Fibroblast of skin of left biceps (primary cell): ENCODE measurements at places on chromosomes 16 and 17.
A peak's percentile ranks its signal among the peaks of the same experiment; 100 is the strongest.

- DNase-seq: no peak
Observed at GRCh38 chr17:31842195-31843069, 16.6 kb downstream of the COPRS start.

GRCh38 chr17:34711646-34712045 lies 132.3 kb downstream of the TMEM132E start:
- DNase-seq: no peak

DNA sequence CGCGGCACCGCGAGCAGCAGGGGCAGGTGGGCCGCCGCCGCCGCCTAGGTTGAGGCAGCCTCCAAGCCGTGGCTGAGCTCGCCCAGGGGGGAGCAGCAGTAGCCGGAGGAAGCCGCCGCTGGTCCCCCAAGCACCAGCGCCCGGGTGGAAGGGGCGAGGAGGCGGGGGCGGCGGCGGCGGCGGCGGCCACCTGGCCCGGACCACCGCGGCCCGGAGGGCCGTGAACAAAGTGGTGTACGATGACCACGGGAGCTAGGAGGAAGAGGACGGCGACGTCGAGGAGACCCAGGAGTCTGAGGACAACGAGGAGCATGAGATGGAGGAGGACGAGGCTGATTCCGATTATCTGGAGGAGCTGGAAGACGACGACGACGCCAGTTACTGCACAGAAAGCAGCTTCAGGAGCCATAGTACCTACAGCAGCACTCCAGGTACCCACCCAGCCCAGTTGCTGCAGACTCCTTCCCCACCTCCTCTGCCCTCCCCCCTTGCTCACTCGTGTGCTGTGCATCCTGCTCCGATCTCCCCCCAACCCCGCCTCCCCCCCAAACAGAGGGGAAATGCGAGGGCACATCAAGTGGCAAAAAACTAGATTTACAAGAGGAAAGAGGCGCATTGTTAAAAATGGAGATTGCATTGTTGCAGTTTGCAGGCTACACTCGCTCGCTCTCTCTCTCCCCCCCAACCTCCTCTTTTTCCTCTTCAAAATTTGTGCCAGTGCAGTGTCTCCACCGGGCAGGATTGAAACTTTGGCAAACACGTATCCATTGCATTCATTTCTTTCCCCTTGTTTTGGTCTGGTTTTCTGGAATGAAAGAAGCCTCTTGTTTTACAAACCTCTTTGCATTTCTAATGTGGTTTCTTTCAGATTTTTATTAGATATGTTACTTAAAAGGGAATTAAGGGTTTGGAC lies 41.8 kb upstream of the AMZ2 start:
- DNase-seq: no peak

GRCh38 chr17:63278728-63279442 lies 167.2 kb downstream of the CYB561 start:
- DNase-seq: no peak

DNA sequence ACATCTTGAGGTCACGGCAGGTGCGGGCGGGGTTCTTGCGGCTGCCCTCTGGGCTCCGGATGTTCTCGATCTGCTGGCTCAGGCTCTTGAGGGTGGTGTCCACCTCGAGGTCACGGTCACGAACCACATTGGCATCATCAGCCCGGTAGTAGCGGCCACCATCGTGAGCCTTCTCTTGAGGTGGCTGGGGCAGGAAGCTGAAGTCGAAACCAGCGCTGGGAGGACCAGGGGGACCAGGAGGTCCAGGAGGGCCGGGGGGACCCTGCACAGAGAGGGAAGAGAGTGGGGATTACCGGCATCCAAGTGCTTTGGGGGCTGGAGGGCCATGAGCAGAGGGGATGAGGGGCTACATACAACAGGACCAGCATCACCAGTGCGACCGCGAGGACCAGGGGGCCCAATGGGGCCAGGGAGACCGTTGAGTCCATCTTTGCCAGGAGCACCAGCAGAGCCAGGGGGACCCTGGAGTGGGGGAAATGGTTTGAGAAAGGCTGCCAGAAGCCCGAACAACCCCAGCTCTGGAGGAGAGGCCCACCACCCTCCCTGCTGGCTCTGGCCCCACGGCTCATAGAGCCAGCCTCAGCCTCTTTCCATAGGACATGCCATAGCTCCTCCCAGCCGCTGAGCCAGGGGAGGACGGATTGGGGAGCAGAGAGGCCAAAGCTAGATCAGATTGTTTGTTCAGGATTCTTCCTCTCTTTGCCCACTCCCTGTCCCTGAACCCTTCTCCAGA lies 14.6 kb downstream of the COL1A1 start:
- DNase-seq: no peak

- DNase-seq: no peak
Observed at GRCh38 chr16:88578446-88579313, 8.5 kb downstream of the ZC3H18 start.

- DNase-seq: no peak
Observed at GRCh38 chr17:550041-550398, 164.6 kb downstream of the VPS53 start.

DNA sequence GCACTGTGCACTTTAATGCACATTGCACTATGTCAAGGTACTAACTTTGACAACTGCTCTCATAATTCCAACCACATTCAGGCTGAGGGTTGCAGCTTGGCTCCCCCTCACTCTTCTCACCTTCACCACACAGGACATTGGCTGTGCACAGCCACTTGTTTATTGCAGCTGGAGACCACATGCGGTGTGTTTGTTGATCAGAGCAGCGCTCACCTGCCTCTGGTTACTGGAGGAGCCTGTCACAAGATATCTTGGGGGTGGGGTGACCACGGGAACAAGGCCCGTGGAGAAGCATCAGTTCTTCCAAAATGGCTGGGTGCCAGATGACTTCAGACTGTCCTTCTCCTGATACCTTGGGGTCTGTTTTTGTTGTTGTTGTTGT lies 10.6 kb upstream of the CCL5 start:
- DNase-seq: no peak

- no peak for DNase-seq
Observed at GRCh38 chr16:84088695-84089395, 27.9 kb downstream of the MBTPS1 start.

DNA sequence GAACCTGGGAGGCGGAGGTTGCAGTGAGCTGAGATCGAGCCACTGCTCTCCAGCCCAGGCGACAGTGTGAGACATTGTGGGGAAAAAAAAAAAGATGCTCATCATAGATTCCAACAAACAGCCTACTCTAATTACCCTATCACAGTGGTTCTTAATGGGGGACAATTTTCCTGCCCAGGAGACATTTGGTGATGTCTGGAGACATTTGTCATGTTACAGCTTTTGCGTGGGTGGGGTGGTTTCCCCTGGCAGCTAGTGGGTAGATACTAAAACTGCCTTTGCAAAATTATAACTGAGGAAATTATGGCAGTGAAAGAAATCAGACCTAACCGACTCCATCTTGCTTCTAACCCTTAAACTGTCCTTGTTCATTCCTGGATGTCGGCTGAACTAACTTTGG lies 92.5 kb upstream of the RBL2 start:
- no peak for DNase-seq

DNA sequence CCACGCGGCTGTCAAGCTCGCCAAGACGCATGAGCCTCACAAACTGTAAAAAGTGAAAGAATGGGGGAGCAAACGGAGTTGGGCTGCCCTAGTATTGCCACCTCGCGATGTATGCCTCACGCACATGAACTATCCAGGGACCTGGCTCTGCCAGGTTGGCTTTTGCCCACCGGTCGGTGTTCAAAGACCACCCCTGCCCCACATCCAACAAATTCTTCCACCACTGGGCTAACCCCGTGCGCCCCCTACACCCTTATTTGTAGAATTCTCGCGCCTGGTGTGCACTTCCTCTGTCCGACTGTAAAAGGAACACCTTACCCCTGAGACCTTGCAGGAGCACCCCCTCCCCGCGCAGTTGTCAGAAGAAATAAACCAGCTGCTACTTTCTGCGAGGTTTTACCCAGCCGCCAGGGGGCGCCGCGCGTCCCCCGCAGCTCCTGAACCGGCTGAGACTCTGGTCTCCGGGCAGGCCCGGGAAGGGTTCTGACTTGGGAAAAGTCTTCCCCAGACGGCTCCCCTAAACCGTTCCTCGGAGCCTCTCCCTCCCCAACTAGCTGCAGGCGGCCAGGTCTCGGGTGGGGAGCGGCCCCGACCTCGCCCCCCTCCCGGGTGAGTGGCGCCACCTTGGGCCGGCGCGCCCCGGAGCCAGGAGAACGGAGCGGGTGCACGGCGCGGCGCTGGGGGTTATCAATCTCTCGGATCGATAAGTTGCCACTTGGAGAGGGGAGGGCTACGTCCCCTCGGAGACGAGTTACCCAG lies 1.7 kb upstream of the ZNF423 start:
- no peak for DNase-seq

DNA sequence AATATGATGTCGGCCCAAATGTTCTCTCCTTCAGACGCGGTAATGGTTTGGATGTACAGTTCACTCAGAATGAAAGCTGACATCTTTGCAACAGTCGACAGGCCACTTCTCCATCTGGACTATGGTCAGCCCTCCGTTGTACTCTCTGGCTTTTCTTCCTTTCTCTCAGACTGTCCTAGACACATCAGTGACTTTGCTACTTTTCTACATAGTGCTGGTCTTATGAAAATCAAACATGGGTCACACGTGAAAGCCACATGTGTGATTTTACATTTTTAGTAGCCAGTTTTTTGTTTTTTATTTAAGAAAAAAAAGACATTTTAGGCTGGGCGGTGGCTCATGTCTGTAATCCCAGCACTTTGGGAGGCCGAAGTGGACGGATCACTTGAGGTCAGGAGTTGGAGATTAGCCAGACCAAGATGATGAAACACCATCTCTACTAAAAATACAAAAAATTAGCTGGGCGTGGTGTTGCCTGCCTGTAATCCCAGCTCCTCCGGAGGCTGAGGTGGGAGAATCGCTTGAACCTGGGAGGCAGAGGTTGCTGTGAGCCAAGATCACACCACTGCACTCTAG lies 644.1 kb downstream of the KCNJ2 start:
- DNase-seq: no peak

- no peak for DNase-seq
Observed at GRCh38 chr16:4654011-4654963, 29.7 kb downstream of the MGRN1 start.

- no peak for DNase-seq
Observed at GRCh38 chr16:28522792-28523191, 16.0 kb downstream of the NUPR1 start.

DNA sequence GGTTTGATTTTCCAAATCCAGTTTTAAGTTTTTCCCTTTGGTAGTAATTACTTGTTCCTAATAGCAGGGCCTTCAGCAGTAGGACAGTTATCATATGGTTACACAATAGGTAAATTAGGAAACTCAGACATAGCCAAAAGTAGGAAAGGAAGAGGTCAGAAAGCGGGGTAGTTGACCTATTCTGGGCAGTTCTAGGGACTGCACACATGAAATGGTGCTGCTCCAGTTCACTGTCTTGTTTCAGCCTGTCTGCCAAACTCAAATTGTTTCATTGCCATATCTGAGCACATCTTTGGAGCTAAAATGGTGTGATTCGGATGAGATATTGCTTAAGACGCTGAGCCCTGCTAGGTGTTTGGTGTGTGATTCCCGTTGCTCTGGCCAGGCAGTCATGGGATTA lies 56.7 kb downstream of the TANGO6 start:
- no peak for DNase-seq

DNA sequence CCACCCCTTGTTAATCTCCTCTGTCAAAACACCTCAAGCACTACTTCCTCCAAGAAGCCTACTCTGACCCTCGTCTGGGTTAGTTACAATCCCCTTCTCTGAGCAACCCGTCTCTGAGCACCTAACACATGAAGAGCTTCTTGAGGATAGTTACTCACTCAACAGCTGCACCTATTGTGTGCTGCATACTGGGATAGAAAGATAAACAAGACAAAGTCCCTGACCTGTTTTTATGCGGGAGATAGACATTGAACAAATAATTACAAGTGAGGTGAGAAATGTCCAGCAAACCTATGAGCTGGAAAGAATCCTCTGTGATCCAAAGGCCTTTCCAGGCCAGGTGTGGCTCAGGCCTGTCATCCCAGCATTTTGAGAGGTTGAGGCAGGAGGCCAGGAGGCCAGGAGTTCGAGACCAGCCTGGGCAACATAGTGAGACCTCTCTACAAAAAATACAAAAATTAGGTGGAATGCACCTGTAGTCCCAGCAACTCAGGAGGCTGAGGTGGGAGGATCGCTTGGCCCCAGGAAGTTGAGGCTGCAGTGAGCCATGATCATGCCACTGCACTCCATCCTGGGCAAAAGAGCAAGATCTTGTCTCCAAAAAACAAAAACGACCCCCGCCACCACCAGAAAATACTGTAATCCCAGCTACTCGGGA lies 5.5 kb upstream of the ZNF771 start:
- DNase-seq: no peak

DNA sequence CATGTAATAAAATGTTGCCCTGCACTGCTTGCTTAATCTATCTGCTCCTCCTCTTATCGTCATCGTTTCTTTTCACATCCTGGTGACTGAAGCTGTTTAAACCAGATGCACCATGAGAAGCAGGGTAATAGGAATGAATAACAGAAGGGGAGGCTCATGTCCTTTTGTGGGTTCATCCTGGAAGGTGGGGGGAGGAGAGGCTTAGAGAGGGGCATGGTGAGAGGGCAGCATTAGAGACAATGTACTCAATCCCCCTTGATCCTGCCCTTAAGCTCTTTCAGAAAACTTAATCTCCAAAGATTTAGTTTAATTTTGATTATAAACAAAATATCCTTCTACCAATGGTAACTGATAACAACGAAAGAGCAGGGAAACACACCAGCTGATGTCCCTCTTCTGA lies 248.5 kb downstream of the CA10 start:
- no peak for DNase-seq

DNA sequence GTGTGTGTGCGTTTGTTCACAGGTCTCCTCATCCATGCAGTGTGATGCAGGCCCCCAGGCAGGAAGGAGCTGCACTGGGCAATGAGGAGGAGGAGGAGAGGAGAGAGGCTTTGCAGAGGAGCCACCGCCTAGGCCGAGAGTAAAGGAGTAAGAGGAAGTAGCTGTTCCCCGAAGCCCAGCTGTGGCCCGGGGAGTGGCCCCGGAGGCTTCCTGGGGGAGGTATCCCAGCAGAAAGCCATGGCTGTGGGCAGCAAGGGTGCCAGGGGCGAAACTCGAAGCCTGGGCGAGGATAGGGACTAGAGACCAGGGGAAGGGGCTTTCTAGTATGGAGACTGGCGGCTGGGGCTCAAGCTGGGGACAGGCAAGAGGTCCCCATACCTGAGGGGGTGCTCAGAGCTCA lies 12.2 kb downstream of the C16orf95 start:
- no peak for DNase-seq

- peak; percentile 48 for DNase-seq
Observed at GRCh38 chr16:86697715-86698114, 119.4 kb downstream of the FOXL1 start.

GRCh38 chr16:89060207-89060794 lies 33.4 kb upstream of the ACSF3 start:
- no peak for DNase-seq

- DNase-seq: no peak
Observed at GRCh38 chr17:52828621-52829020, 670.1 kb upstream of the CA10 start.

- no peak for DNase-seq
Observed at GRCh38 chr17:64574646-64575045, 67.9 kb downstream of the CEP95 start.
